ENCODE measurements at places on chromosomes 7 and 10.

- H3K4me3 ChIP-seq = no peak overlapping the region
- H3K27me3 ChIP-seq = no peaks in the 10 kb centered on the region
- H3K36me3 ChIP-seq = no peaks in the 10 kb centered on the region
- H3K27ac ChIP-seq = no peak overlapping the region
- H3K4me1 ChIP-seq = no peaks in the 10 kb centered on the region
Observed at GRCh38 chr10:108904163-108904838, 1019.0 kb downstream of the XPNPEP1 start.

- no peak overlapping the region for H3K27ac ChIP-seq
- peaks cover 18% of the 10 kb centered on the region for H3K27me3 ChIP-seq
- peak; percentile 78 for DNase-seq
- peaks cover 45% of the 10 kb centered on the region for H3K4me1 ChIP-seq
- peak overlapping the region; percentile 59 for H3K4me3 ChIP-seq
Observed at GRCh38 chr10:43304687-43305333, 37.9 kb upstream of the RASGEF1A start.

- H3K4me1 ChIP-seq = no peaks in the 10 kb centered on the region
- H3K36me3 ChIP-seq = peaks cover 48% of the 10 kb centered on the region
- DNase-seq = no peak
- H3K27ac ChIP-seq = peak overlapping the region; percentile 39
- no peak overlapping the region for H3K4me3 ChIP-seq
- H3K27me3 ChIP-seq = no peaks in the 10 kb centered on the region
Observed at GRCh38 chr10:122847782-122848604, 2.3 kb upstream of the CUZD1 start.

DNA sequence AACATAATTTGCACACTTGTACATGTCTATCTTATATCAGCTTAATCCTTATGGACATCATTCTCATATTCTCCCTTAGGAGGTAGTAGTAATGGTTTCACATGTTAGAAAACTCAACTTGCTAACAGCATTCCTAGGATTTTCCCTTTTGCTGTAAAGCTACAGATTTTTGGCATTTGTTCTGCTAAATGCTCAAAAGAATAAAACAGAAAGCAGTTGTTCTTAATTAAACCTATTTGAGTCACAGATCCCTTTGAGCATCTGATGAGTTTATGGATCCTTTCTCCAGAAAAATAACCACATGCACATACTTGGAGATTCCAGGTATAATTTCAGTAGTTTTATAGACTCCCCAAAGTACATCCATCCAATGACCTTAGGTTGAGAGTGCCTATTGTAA, 122.9 kb upstream of the BET1 start:
- H3K27ac ChIP-seq = no peak overlapping the region
- peaks cover 7% of the 10 kb centered on the region for H3K27me3 ChIP-seq
- H3K36me3 ChIP-seq = no peaks in the 10 kb centered on the region
- no peak for DNase-seq

DNA sequence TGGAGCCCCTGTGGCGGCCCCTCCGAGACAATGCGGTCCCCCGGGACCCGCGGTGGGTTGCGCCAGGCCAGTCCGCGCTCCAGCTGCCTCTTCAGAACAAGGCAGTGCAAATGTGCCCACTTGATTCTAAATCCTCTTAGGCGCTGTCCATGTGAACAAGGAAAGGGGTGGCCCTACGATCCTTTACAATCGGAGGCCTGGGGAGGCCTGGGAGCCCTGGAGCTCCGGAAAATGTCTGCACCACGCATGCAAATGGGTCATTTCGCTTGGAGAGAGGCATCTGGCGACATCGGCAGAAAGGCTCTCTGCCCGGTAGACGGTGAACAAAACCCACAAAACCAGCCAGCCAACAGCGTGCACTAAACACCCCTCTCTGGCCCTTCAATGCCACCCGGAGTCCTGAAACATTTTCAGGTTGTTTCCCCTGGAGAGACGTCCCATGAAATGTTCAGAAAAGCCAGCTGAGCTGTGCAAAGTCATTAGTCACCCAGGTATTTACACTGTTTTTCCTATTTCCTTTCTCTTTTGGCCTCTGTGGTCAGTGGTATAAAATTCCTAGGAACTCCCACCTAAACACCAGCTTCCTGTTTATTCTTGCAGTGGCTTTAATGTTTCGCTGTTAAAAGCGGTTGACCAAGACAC, 102.8 kb upstream of the ZNF438 start:
- peak overlapping the region; percentile 65 for H3K4me3 ChIP-seq
- peak; percentile 42 for DNase-seq
- no peaks in the 10 kb centered on the region for H3K27me3 ChIP-seq
- no peaks in the 10 kb centered on the region for H3K36me3 ChIP-seq
- H3K4me1 ChIP-seq = peaks cover 38% of the 10 kb centered on the region

GRCh38 chr7:151436446-151437158, 3.3 kb downstream of the CRYGN start:
- no peak overlapping the region for H3K4me3 ChIP-seq
- DNase-seq = no peak
- no peak overlapping the region for H3K27ac ChIP-seq
- peaks cover 38% of the 10 kb centered on the region for H3K4me1 ChIP-seq
- H3K27me3 ChIP-seq = no peaks in the 10 kb centered on the region

GRCh38 chr10:77461636-77462296, 175.8 kb downstream of the KCNMA1 start:
- H3K27ac ChIP-seq = no peak overlapping the region
- DNase-seq = no peak
- H3K27me3 ChIP-seq = no peaks in the 10 kb centered on the region
- H3K36me3 ChIP-seq = no peaks in the 10 kb centered on the region
- H3K4me1 ChIP-seq = no peaks in the 10 kb centered on the region

DNA sequence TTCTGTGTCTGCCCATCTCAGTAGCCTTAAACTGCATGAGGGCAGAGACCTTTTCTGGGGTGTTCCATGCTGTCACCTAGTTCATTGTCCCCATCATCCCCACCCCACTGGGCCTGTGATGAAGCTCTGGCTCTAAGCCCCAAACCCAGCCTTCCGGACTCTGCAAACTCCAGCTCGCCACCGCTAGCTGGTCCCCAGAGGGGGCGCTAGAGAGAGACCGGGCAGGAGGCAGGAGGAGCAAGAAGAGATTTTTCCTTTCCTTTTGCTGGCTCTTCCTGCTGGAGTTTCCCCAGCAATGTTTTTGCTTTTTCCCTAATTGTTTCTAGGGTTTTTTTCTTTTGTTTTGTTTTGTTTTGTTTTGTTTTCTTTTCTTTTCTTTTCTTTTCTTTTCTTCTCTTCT, 234.4 kb downstream of the TEX36 start:
- H3K4me1 ChIP-seq = no peaks in the 10 kb centered on the region
- H3K27me3 ChIP-seq = no peaks in the 10 kb centered on the region
- DNase-seq = no peak
- no peaks in the 10 kb centered on the region for H3K36me3 ChIP-seq
- no peak overlapping the region for H3K27ac ChIP-seq
- H3K4me3 ChIP-seq = no peak overlapping the region

DNA sequence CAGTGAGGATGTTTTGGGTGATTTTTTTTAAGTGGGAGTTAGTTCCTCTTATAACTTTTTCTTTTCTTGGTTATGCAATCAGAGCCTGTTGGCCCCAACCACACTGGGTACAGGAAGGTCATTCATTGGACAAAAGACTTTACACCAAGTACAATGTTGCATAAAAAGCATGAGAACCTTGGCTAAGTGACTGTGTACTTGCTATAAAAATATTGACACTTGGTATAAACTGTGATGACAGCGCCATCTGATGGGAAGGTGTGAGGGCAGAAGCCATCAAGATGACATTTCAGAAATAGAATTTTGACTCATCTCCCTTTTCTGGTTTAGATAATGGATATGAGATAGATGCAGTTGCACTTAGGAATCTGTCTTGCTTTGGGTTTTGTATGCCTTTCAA, 126.4 kb upstream of the CCDC6 start:
- peaks cover 4% of the 10 kb centered on the region for H3K4me1 ChIP-seq
- H3K4me3 ChIP-seq = no peak overlapping the region
- no peaks in the 10 kb centered on the region for H3K36me3 ChIP-seq
- no peak overlapping the region for H3K27ac ChIP-seq
- no peaks in the 10 kb centered on the region for H3K27me3 ChIP-seq

GRCh38 chr10:103835096-103836050, 20.0 kb downstream of the SH3PXD2A start:
- no peak overlapping the region for H3K27ac ChIP-seq
- no peaks in the 10 kb centered on the region for H3K27me3 ChIP-seq
- H3K4me1 ChIP-seq = no peaks in the 10 kb centered on the region
- no peaks in the 10 kb centered on the region for H3K36me3 ChIP-seq

Measured in activated CD8-positive, alpha-beta T cell treated with anti-CD3 and anti-CD28 coated beads for 36 hours (primary cell).